ENCODE measurements at places on chromosomes 12 and 14.

- no peak for DNase-seq
Measured at GRCh38 chr12:96321941-96322340, 78.3 kb downstream of the CDK17 start.

DNA sequence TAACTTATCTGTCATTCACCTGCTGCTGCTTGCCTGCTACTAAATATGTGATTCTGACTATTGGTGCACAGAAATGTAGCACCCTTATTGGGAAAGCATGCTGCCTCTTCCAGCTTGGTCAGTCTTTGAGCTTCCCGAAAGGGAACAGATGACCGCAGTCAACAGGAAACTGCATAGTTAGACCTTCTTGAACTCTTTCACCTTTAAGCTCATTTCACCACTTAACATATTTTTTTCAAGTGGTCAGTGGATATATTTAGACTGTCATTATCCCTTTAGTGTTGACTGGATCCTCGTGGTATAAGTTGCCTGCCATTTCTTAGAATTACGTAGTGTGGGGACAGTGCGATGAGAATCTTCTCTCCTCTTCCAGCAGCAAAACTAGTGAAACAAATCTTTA lies 224.9 kb downstream of the FBXL14 start:
- no peak for DNase-seq

DNA sequence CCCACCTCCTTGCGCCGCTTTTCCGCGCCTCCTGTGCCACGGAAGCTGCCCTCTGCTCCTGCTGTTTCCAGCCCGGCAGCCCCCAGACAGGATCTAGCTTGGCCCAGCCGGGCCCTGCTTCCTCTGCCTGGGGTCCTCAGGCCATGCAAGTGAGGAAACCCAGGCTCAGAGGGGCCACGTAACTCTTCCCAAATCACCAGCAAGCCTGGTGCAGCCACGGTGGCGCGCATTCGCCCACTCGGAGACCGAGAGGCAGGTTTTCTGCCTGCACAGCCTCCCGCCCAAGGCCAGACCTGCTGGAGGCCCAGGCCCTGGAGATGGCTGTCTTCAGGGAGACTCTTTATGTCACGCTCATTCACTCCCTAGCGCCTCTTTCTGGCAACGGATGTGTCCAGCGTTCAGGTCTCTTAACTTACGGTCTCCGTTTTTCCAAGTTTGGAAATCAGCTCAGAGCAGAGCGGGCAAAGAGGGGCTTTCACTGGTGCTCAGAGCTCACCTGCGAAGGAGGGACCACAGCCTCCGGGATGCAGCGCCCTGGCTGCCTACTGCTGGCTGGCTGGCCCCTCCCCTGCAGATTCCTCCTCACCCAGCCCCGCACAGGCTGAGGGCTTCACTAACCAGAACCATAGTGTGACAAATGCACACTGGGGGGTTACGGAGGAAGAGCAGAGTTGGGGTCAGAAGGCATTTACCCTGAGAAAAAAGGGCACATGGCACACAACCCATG lies 20.6 kb upstream of the CEP170B start:
- no peak for DNase-seq

DNA sequence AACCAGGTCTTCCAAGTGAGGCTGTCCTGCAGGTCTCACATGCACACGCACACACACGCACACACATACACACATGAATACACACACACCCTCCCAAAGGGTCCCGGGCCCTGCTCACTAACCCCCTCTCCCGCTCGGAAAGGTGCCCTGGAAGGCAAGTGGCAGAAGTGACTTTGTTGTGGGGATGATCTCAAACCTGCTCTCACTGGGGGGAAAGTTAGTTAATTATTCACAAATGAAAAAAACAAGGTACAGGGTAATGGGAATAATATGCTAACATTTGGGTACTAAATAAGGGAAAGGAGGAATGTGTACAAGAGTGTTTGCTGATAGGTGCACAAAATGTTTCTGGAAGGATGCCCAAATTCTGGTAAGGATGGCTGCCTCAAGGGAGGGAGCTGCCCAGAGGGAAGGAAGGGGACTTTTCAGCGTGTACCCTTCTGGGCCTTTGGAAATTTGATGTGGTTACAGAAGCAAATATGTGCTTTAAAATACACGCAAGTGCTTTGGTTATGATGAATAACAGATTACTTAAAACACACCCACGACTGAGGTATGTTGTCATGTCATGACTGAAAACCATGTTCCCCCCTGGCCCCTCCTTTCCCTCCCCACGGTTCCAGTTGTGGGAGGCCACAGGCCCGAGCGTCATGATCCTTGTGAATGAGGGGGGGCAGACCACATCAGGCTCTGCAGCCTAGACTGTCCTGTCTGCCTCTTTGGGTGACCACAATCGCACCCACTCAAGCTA lies 43.3 kb upstream of the PLEKHG6 start:
- no peak for DNase-seq

GRCh38 chr12:71870416-71870815 lies 30.9 kb downstream of the TBC1D15 start:
- no peak for DNase-seq

Data from astrocyte of the spinal cord (primary cell).